Lung (tissue), 17 donors: ENCODE measurements at places on chromosomes 3 and 15. TPM values are rescaled to one million over a fixed set of nuclear protein-coding genes. Genes with fewer than 3 reads are reported as not detected.

DNA sequence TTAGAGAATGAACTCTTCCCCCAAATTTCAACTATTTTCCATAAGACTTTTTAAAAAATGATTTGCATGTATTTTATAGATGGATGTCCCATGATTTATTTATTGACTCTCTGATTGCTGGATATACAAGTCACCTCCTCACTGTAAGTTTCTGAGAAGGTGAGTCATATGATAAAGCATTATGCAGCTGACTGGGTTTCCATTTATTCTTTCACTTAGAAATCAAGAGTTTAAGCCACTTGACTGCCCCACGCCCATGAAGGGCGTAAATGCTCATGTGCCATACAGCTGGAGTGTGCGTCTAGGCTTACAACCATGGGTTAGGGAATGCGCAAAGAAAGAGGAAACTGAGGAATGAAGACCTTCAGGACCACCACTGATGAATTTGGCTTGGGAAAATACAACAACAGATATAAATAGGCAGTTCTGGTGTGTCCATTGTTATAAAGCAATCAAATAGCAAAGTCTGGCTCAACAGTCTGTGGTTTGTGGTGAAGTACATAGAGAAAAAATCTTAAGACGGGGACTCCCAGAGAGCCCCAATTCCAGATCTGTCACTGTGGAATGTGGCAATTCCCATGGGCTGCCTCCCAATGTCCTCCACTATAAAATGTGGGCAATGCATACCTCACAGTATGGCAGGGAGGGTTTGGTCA lies 20.3 kb downstream of the SLCO2A1 start:
- no peak overlapping the region for H3K4me3 ChIP-seq
- no peaks in the 10 kb centered on the region for H3K36me3 ChIP-seq

GRCh38 chr3:155517903-155518302 lies 224.4 kb upstream of the STRIT1 start:
- DNase-seq: no peak
- H3K36me3 ChIP-seq: peaks cover 1% of the 10 kb centered on the region
- no peaks in the 10 kb centered on the region for H3K27me3 ChIP-seq
- H3K4me3 ChIP-seq: no peak overlapping the region

DNA sequence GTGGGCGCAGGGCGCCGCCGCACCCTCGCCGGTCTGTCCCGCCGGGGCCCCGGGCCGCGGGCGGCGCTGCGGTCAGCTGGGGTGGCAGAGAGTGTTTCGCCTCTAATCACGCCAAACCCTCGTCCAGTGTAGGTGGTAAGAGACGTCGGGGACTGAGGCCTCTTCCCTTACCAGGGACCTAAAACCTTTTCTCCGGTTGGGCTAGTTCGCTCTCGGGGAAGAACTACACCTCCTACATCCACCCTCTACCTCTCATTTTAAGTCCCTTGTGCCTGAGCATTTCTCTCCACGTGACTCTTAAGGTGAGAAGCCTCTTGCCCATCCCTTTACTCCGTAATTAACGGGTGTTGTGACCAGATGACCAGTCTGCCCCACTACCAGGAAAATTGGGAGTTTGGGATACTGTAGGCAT lies 520 bp downstream of the TMEM42 start:
- H3K27me3 ChIP-seq: no peaks in the 10 kb centered on the region
- H3K36me3 ChIP-seq: peaks cover 3% of the 10 kb centered on the region
- peaks cover 4% of the 10 kb centered on the region for H3K4me1 ChIP-seq
- peak overlapping the region; percentile 97 for H3K27ac ChIP-seq
- peak; percentile 46 for DNase-seq

GRCh38 chr15:90465140-90465929 lies 64.4 kb upstream of the CRTC3 start:
- no peak overlapping the region for H3K27ac ChIP-seq
- no peaks in the 10 kb centered on the region for H3K27me3 ChIP-seq
- H3K4me3 ChIP-seq: no peak overlapping the region
- DNase-seq: peak; percentile 38

- H3K4me1 ChIP-seq: no peaks in the 10 kb centered on the region
- no peak overlapping the region for H3K4me3 ChIP-seq
- H3K27me3 ChIP-seq: no peaks in the 10 kb centered on the region
- H3K36me3 ChIP-seq: no peaks in the 10 kb centered on the region
Measured at GRCh38 chr3:43629741-43630140, 7.9 kb upstream of the ANO10 start.

GRCh38 chr3:71454512-71455403 lies 128.8 kb downstream of the FOXP1 start:
- DNase-seq: no peak
- peaks cover 19% of the 10 kb centered on the region for H3K4me1 ChIP-seq
- H3K4me3 ChIP-seq: no peak overlapping the region
- no peaks in the 10 kb centered on the region for H3K36me3 ChIP-seq
- no peak overlapping the region for H3K27ac ChIP-seq

The ENTPD3 gene
- total RNA-seq: 6.1 TPM

The FBXW12 gene
- total RNA-seq: not detected

The TRAT1 gene
- total RNA-seq: 0.40 TPM
